Subcutaneous adipose tissue (tissue), 4 donors: ENCODE measurements at places on chromosomes 11 and 22. TPM values are rescaled to one million over a fixed set of nuclear protein-coding genes. Genes with fewer than 3 reads are reported as not detected.

Gene LSP1
- 112 TPM for total RNA-seq

Gene TBC1D10A
- 43.1 TPM for total RNA-seq

Gene RIBC2
- not detected for total RNA-seq

Gene AGBL2
- total RNA-seq, result not detected
